Stimulated activated CD4-positive, alpha-beta T cell treated with anti-CD3 and anti-CD28 coated beads, Interleukin-2, amount 100 ng/mL, for 4 hours (primary cell): ENCODE measurements at places on chromosomes 11 and 22.

DNA sequence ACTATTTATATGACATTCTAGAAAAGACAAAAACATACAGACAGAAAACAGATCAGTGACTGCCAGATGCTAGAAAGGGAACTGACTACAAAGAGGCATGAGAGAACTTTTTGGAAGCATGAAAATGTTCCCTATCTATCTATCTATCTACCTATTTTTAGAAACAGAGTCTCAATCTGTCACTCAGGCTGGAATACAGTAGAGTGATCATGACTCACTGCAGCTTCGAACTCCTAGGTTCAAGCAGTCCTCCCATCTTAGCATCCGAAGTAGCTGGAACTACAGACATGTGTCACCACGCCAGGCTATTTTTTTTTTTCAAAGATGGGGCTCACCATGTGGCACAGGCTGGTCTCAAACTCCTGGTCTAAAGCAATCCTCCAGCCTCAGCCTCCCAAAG lies 6.9 kb downstream of the SBF2 start:
- no peak for DNase-seq

DNA sequence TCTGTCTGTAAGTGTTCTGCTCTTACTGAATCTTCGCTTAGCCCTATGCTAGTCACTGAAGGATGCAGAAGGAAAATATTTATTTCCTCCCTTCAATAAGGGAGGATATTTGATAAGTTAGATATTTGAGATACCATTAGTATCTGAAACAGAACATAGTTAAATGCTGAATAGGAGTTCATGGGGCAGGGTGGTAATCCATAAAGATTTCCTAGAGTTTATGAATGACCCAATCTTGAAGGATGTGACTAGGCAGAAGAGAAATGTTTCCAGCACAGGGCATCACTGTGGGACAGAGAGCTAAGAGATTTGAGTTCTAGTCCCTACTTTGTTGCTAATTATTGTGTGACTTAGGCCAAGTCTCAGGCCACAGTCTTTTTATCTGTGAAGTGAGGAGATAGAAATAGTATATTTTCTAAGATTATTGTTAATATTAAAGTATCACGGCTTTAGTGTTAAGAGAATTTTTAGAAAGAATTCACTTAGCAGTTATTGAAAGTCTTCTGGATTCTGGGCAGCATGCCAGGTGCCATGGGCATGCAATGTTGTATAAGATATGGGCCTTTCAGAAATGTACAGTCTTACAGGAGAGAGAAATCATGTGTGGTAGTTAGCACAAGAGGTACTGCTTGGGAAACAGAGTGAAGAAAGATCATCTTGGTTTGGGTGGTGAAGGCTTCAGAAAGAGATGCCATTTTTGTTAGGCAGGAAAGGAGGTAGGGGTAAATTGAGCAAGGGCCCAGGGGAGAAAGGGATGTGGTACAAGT lies 24.0 kb downstream of the SWAP70 start:
- DNase-seq: no peak

- DNase-seq: no peak
These were observed 44.4 kb downstream of the VSIG10L2 start for GRCh38 chr11:125990244-125990643.

DNA sequence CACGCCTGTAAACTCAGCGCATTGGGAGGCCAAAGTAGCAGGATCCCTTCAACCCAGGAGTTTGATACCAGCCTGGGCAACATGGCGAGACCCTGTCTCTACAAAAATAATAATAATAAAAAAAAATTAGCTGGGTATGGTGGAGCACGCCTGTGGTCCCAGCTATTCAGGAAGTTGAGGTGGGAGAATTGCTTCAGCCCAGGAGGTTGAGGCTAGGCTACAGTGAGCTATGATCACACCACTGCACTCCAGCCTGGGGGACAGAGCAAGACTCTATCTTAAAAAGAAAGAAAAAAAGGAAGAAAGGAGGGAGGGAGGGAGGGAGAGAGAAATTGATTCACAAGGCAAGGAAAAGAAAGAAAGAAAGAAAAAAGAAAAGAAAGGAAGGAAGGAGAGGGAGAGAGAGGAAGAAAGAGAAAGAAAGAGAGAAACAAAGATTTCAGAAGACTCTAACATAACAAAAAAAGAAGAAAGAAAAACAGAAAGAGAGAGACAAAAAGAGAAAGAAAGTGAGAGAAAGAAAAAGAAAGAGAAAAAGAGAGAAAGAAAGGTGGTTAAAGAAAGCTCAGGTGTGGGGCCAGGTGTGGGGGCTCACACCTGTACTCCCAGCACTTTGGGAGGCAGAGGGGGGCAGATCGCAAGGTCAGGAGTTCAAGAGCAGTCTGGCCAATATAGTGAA lies 37.3 kb upstream of the MYH9 start:
- no peak for DNase-seq

DNA sequence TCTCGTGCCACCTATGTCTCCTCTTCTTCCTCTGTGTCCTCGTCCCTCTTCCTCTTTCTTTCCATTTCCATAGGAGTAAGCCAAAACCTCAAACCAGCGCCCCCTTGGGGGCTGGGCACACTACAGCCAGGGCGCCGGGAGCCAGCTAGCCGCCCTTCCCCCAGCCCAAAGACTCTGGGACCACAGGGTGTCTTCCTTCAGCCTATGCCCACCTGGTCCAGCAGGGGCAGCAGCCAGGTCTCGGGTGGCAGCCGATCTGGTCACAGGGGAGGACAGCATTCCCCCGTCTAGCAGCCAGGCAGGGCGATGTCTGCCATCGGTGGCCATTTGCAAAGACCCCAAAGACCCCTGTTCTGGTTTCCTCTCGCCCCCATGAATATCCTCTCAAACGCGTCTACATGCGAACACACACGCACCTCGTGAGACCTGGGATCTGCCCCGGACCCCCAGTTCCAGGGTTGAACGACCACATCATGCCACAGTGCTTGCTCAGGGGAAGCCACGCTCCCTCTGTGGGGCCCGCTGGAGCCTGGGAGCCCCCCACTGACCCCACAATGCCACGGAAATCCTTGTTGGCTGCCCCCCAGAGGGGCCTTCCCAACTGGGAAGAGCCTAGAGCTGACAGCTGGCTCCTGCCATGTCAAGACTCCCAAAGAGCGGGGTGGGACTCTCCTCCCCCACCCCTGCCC lies 546.0 kb upstream of the CCDC179 start:
- no peak for DNase-seq

- DNase-seq: no peak
These were observed 69.7 kb downstream of the SLC17A6 start for GRCh38 chr11:22407921-22408320.

DNA sequence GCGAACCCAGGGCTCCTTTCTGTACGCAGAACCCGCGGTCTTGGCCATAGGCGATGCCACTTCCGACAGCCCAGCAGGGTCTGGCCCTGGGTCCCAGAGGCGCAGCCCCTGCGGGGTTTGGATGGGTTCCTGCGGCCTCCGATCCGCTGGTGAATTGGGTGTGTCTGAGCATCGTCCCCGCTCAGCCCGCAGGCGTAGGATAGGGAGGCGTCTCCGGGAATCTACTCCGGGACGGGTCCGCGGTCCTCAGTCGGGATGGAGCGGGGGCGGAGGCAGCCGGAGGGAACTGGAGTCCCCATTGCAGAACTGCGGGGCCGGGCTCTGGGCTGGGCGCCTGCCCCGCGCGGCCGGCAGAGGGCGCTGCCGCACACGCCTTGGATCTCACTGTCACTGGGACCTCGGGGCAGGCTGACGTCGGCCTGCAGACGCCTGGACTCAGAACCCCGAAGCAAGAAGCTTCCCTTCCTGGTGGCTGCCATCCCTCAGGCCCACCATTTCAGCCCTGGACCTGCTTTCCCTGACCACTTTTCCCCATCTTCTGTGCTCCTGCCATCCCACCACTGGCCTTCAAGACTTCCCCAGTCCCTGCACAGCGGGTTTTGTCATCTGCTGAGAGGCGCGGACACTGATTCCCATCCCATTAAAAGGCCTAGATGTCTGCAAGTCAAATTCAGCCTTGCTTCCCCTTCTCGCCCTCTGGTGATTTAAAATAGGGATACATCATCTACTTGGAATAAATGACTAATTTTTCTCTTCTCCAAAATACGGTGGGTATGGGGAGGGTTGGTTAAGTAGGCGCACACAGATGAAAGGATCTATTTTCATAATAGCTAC lies 38.3 kb upstream of the CREB3L1 start:
- peak; percentile 64 for DNase-seq

DNA sequence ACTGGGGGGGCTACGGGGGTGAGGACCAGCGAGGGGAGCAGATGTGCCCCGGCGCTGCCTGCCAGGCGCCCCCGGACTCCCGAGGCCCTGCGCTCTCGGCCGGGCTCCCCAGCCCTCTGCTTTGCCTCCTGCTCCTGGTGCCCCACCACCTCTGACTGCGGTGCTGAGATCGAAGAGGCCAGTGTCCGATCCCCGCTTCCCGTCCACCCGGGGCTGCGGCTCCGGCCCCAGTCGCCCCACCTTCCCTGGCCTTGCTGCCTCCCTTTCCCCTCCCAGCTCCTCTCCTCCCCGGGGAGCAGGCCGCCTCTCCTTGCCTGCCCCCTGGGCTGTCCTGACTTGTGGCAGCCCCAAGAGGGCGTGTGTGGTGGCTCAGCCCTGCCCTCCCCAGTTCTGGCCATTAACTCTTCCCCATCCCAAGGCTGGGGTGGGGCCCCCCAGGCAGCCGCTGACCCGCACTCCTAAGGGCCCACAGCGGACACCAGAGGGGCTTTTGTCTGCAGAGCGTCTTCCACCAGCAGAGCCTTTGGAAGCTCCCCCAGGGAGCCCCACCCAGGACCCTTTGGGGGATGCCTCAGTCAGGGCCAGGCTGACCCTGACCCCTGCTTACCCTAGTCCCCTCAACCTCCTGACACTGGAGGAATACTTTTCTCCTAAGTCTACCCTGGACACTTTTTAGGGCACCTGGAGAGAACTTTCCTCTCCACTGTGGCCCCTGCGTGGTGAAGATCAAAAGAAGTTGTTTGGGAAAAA lies 16.6 kb downstream of the RTN4RL2 start:
- DNase-seq: peak; percentile 9

DNA sequence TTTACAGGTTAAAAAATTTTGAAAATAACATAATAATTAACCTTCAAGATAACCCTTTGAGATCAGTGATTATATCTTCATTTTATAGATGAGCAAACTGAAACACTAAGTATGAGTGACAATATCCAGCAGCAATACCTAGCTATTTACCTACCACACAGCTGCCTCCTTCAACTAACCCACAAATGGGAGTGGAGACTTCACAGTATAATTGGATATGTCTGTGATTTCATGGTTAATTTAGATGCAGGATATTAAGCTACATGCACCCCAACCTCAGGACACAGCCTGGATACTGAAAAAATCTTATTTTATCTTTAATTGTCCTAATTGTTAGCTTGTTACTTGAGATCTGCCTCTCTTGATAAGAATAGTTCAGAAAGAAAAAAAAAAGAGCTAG lies 297.2 kb upstream of the ANO5 start:
- DNase-seq: no peak

- peak; percentile 85 for DNase-seq
These were observed 27.6 kb downstream of the CD5 start for GRCh38 chr11:61129639-61130523.

DNA sequence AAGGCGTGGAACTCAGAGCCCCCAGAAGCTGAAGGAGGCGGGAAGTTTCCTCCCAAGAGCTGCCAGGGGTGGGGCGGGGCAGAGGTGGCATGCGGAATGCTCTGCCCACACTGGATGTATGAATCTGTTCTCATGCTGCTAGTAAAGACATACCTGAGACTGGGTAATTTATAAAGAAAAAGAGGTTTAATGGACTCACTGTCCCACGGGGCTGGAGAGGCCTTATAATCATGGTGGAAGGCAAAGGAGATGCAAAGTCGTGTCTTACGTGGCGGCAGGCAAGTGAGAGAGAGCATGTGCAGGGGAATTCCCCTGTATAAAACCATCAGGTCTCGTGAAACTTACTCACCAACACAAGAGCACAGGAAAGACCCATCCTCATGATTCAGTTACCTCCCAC lies 57.6 kb downstream of the SMIM38 start:
- DNase-seq: peak; percentile 24

- no peak for DNase-seq
These were observed 24.7 kb downstream of the PLEKHA7 start for GRCh38 chr11:16989554-16989953.

- no peak for DNase-seq
These were observed 4.8 kb upstream of the FXYD2 start for GRCh38 chr11:117829369-117829725.

DNA sequence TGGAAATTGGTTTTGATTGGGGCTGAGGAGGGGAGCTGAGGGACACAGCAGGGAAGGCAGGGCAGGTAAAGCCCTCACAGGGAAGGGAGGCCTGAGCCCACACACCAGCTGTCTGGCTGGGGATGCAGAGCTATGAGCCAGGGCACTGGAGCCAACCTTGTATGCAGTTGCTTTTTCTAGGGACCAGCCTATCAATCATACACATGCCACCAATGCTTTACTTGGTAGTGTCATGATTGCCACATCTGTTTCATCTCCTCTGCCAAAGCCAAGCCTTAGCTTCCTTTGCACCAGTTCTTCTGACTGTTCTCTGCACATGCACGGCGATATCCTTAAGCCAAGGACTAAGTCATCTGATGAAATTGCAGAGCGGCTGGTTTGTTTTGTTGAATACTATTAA lies 207.1 kb upstream of the PLET1 start:
- no peak for DNase-seq

GRCh38 chr22:31692186-31692886 lies 30.3 kb upstream of the PISD start:
- no peak for DNase-seq

GRCh38 chr22:26429458-26430286 lies 612 bp downstream of the ASPHD2 start:
- no peak for DNase-seq

- DNase-seq: no peak
These were observed 133.4 kb downstream of the DBX1 start for GRCh38 chr11:20026629-20027555.

DNA sequence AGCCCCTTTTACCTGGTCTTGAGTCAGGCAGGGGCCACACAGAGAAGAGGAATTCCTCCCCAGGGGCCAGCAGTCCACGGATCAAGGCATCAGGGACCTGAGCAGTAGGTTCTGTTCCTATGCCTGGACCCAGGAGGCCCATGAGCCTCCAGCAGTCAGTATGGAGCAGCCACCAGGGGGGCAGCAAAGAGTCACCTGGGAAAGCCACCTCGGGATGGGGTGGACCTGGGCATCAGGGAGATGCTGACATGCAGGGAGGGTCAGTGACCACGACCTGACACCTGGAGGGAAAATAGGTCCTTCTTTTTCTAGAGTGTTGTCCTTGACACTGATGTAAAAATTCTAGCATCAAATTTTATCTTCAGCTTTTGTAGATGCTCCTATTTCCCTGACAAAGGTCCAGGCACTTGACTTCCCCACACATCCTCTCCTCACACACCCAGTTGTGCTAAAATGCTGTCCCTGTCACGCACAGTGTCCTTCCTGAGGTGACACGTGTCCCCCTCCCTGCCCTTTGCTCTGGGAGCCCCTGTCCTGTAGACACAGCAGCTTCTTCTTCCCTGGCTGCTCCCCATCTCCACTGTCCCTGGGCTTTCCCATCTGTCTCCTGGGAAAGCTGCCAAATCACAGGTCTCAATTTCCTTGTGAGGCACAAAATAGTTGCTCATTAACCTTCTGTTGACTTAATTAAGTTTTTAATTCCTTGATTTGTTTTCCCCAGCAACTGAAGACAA lies 70.0 kb upstream of the IGLL5 start:
- DNase-seq: no peak

GRCh38 chr11:45486461-45486860 lies 179.0 kb downstream of the CHST1 start:
- DNase-seq: no peak

- no peak for DNase-seq
These were observed 10.0 kb downstream of the SIK2 start for GRCh38 chr11:111612224-111612623.

- no peak for DNase-seq
These were observed 141.0 kb downstream of the ARHGAP42 start for GRCh38 chr11:100827934-100828661.
